ENCODE measurements at places on chromosomes 11 and 22.

DNA sequence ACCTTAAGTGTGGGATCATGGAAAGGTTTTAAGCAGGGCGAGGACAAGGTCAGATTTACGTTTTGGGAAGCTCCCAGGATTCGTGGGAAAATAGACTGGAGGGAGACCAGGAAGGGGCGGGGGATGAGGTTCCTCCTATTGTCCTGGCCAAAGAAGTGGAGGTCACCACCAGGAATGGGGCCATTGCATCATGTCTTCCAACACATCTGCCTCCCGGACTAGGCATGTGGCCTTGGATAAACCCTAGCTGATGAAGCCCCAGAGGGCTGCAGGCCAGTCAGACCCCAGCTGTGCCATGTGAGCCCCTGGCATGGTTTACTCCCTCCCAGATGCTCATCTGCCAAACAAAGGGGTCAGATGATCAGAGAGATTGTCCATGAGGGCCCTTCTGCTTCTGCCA is 11.5 kb upstream of the YWHAH start:
- DNase-seq = no peak

GRCh38 chr11:94649254-94649653 is 82.1 kb downstream of the PIWIL4 start:
- DNase-seq = no peak

DNA sequence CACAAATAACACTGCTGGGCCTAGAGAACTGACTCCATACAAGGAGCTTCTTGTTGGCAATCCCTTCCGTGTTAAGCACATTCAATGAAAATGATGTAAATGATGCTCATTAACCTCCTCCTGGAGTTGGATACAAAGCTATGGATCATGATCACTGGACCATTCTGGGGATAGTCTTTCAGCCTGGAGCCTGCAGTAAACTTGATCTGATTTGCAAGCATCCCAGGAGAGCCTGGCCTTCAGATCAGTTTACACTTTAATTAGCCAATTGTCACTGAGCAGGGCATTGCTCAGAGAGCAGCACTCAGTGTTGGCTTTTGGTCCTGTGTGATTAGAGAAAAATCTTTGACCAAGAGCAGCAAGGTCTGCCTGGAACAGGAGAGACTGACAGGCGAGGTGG is 45.6 kb downstream of the ARFGAP3 start:
- DNase-seq = no peak

- DNase-seq = no peak
These were observed 23.5 kb downstream of the SUN2 start for GRCh38 chr22:38732251-38732815.

DNA sequence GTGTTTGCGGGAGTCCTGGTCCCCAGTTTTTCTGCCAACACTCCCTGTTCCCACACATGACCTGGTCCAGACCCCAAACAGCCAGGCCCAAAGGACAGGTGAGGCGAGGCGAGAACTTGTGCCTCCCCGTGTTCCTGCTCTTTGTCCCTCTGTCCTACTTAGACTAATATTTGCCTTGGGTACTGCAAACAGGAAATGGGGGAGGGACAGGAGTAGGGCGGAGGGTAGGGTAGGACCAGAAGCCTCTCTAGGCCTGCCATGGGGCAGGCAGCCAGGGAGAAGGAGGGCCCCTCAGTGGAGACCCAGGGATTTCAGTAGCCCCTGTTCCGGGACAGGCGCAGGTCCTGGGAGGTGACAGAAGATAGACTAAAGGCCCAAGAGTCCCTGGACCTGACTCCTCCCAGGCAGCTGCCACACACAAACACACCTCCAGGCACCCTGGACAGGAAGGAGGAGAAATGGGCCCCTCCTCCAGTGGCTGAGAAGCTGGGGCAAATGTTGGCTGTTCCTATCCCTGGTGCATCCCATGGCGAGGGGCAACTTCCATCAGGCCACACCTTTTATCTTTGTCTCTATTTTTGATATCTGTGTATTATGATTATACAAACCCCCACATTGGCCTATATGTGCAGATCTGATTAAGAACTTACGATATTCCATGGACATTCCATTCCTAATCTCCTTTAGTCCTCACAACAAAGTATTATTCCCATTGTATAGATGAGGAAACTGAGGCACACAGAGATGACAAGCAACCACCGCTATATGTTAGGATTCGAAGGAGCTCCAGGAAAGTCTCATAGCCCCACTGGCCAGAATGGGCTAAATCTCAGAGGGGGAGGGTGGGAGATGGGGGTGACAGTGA is 626 bp upstream of the F2 start:
- DNase-seq = no peak

GRCh38 chr11:120261321-120261720 is 21.4 kb downstream of the POU2F3 start:
- no peak for DNase-seq

GRCh38 chr11:72221386-72222075 is 3.0 kb upstream of the INPPL1 start:
- DNase-seq = no peak

DNA sequence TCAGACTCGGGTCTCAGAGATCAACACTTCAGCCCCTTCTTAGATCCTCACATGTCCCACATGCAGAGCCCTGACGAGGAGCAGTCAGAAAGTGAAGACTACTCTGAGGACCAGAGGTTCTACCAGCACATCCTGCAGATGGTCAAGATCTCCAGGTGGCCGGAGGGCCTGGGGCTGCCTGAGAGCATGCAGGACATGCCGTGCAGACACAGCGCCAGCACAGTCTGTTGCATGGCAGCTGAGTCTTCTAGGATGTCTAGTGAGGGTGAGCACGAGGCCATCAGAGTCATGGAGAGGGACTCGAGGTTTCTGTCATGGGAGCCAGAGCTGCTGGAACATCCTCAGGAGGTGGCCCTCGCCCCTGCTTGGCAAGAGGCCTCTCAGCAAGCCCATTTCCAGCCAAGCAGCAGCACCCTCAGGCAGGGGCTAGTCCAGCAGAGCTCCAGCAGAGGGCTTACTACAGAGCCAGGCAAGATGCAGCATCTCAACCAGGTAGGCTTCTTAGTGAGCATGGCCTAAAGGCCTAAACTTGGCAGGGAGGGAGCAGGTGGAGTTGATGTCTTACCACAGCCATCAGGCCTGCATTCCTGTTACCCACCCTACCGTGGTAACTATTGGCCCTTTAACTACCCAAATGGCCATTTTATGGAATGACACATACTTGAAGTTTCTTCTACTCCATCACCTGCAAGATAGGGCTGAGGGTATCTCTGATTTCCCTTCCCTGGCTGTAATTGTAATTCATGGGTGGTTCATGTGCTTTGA is 28.7 kb downstream of the CEP164 start:
- DNase-seq = no peak

DNA sequence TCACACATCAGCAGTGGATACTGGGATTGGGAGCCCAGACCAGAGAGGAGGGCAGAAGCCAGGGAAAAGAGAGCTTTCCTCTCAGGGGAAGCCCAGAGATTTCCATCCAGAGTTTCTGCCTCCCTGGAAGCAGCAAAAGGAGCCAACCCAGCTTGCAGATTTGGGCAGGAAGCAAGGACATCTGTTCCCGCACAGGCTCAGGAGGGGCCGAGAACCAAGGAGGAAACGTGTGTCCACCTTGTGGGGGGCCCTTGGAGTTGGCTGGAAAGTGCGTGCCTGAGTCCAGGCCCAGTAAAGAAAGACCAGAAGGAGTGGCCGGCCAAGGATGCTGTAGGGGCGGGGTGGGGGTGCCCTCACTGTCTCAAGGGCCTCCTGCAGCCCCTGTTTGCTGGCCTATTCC is 6.0 kb upstream of the NPTXR start:
- no peak for DNase-seq

- no peak for DNase-seq
These were observed 29.9 kb upstream of the TXNRD2 start for GRCh38 chr22:19971276-19972124.

- no peak for DNase-seq
These were observed 1415.2 kb upstream of the TENM4 start for GRCh38 chr11:80856066-80856465.

GRCh38 chr11:110513846-110514437 is 84.2 kb downstream of the FDX1 start:
- DNase-seq = no peak

- no peak for DNase-seq
These were observed 2.0 kb upstream of the LARGE1 start for GRCh38 chr22:33922349-33922681.

GRCh38 chr11:21511835-21512440 is 680.9 kb upstream of the ANO5 start:
- DNase-seq = no peak

GRCh38 chr11:69642549-69642912 is 1.6 kb downstream of the CCND1 start:
- DNase-seq = no peak

DNA sequence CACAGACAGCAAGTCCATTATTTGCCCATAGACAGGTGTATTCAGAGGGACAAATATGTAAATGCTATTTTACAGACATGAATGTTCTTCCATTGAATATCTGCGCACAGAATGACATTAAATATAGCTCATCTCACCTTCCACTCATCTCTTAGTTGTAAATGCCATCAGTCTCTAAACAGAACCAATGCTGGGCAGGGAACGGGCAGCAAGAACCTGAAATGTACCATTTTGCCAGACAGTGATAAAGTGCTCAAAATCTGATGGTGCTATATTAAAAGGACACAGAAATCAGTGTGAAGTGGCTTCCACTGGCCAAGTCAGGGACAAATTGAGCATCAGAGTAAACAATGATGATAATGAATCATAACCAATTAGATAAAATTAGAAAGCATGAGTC is 10.0 kb upstream of the OR8B4 start:
- no peak for DNase-seq

DNA sequence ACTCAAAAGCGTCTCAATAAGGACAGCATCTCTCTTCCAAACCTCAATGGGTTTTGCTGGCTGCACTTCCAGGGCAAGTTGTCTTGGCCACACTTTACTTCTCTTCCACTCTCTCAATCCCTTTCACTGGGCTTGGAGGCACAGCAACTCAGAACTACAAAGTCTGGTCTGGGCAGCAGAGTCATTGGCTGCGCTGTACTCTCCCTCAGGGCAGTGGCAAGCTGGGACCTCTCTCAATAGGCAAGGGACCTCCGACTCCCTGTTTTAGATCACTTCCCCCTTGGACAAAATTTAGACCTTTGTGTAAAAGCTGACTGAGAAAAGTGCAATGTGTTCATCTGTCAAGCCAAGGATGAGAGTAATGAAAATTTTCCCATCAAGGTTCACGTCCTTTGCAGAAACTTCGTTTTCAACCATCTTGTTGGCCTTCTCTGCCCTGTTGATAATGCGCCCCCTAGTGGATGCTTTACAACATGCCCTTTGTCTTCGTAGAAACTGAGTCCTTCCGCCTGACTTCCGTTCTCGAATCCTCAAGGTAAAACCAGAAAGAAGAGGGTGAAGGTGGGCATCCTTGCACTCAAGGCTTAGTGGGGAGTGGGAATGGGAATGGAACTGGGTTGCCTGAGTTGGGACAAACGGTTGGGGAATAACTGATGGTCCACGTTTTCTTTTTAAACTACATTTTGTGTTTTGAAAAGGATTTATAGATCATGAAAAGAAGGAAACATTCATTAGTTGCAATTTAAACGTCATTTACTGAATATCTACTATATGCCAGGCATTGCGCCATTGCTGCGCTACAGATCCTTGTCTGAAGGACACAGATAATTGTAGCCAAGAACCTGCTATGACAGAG is 99.1 kb downstream of the CD44 start:
- no peak for DNase-seq

GRCh38 chr11:86160541-86161149 is 83.9 kb upstream of the EED start:
- no peak for DNase-seq

DNA sequence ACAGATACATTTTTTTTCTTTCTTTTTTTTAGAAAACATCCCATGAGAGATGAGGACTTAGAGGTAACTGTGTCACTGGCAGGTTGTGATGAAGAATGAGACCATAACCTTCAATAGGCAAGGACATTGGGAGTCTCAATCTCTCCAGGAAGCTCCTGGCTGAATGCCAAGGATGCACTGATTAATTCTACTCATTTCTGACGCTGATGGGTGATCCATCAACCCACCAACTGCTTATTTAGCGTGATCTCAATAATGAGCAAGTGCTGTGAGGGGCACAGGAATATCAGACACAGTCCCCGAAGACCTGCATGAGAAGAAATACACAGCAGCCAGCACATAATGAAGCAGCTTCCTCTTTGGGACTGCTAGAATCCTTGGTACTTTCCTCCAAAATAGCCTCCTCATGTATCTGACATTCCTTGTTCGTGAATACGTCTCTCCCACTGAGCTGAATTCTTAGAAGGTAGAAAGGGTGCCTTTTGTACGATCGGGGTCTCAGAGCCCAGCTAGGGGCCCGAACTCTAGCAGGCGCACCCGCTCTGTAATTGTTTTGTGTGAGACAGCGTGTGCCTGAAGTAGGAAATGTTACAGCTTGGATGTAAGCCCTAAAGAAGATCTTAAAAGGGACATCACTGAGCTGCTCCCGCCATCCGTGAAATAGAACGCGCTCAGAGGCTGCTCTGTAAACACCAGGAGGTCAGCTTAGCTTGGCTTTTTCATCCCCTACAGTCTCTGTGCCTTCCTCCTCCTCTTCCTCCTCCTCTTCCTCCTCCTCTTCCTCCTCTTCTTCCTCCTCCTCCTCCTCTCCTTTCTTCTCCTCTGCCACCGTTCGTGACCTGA is 7.2 kb downstream of the CLMP start:
- no peak for DNase-seq

DNA sequence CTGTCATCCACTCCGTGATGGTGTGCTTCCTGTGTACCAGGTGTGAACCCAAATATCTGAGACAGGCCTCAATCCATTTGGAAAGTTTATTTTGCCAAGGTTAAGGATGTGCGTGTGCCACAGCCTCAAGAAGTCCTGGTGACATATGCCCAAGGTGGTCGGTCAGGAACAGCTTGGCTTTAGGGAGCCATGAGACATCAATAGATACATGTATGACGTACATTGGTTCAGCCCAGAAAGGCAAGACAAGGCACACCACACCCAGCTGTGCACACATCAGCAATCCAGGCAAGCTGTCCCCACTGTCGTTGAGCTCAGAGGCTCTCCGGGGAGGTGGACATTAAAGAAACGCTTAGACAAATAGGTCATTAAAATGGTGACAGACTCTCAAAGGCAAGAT is 56.8 kb upstream of the SHANK2 start:
- no peak for DNase-seq

GRCh38 chr11:45816614-45817013 is 11.7 kb downstream of the SLC35C1 start:
- no peak for DNase-seq

- DNase-seq = no peak
These were observed 134.7 kb downstream of the JRKL start for GRCh38 chr11:96524475-96524874.

DNA sequence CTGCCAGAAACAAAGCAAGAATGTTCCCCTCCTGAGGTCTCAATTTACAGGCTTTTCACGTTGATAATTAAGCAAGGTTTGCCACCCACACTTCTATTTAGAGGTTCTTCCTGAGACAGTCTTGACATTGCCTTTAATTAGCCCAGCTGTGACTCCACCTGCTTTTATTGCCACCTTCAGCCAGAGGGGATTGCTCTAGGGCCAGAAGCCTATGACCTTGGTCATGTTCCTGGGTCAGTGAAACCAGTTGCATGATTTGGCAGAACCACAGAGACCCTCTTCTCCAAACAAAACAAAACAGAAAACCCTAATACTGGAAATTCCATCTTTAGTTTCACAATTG is 89.8 kb downstream of the APIP start:
- no peak for DNase-seq
